Cardiac muscle cell (in vitro differentiated cells and primary cell): ENCODE measurements at places on chromosomes 1 and 21. TPM values are rescaled to one million over a fixed set of nuclear protein-coding genes. Genes with fewer than 3 reads are reported as not detected.

DNA sequence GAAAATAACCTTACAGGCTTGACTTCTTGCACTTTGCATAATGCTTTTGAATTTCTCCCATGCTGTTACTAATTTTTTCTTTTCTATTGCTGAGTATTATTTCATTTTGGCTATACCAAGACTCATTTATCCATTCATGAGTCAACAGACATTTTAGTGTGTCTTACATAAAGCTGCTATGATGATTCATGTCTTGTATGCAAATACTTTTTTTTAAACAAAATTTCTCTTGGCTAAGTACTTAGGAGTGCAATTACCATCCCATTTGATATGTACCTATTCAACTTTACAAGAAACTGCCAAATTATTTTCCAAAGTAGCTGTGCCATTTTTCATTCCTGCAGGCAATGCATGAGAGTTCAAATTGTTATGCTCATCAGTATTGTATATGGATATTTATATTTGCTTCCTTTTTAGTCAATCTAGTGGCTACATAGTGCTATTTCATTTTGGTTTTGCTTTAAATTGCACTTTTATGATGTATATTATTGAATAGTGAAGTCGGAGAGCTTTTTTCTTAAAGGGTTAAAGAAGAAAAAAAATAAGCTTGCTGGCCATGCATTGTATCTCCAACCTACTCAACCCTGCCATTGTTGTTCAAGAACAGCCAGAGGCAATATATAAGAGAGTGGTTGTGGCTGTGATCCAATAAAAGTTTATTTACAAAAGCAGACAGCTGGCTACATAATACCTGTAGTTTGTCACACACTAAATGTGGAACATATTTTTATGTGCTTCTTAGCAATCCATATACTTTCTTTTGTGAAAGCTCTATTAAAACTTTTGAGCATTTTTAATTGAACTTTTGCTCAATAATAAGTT, 862.8 kb downstream of the KCNT2 start:
- no peak for DNase-seq

- no peak for DNase-seq
These were observed 57.9 kb upstream of the FMOD start for GRCh38 chr1:203408486-203409481.

DNA sequence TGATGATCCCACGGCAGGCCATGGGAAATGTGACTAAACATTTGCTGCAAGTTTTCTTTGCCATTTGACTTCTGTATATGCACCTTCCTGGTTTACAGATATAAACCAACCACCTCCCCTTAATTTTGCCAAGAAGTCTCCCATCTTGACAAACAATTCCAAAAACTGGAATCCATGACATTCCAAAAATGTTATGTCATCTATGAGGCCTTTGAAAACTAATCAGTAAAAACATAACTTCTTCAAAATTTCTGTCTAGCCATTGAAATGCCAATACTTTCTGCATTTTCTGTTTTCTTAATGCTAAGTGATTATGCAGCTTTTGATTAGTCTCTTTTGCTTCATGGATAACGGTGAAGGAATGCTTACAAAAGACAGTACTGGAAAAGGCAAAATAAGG, 84.1 kb downstream of the LYST start:
- peak; percentile 8 for DNase-seq

GRCh38 chr21:42012763-42013329, 2.7 kb upstream of the ZBTB21 start:
- DNase-seq = no peak

ELF3 gene
- polyA plus RNA-seq = 22.6 and 35.2 TPM in 2 replicates

NBPF12 gene
- polyA plus RNA-seq = 3.6 and 5.7 TPM in 2 replicates
